ENCODE measurements at places on chromosomes 2 and 18.

DNA sequence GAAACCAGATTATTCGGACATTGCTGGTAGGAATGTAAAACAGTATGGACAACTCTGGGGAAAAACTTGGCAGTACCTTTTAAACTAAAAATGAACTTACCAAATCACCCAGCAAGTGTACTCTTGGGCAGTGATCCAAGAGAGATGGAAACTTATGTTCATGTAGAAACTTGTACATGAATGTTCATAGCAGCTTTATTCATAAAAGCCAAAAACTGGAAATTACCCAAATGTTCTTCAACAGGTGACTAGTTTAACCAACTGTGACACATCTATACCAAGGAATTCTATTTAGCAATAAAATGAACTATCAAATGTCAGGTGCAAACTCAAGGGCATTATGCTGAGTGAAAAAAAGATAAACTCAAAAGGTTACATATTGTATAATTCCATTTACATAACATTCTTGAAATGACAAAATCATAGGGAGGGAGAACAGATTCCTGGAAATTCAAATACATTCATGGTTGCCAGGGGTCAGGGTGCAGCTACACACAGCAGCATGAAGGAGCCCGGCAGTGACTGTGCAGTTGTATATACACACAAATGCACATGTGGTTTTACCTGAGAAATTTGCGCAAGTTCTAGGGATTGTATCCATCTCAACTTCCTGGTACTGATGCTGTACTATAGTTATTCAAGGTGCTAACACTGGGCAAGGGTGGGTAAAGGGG is 3.5 kb upstream of the RNU4ATAC start:
- DNase-seq = no peak

- no peak for DNase-seq
Observed at GRCh38 chr2:180679693-180680092, 300.7 kb upstream of the UBE2E3 start.

GRCh38 chr2:12486205-12487118 is 230.3 kb upstream of the TRIB2 start:
- no peak for DNase-seq

DNA sequence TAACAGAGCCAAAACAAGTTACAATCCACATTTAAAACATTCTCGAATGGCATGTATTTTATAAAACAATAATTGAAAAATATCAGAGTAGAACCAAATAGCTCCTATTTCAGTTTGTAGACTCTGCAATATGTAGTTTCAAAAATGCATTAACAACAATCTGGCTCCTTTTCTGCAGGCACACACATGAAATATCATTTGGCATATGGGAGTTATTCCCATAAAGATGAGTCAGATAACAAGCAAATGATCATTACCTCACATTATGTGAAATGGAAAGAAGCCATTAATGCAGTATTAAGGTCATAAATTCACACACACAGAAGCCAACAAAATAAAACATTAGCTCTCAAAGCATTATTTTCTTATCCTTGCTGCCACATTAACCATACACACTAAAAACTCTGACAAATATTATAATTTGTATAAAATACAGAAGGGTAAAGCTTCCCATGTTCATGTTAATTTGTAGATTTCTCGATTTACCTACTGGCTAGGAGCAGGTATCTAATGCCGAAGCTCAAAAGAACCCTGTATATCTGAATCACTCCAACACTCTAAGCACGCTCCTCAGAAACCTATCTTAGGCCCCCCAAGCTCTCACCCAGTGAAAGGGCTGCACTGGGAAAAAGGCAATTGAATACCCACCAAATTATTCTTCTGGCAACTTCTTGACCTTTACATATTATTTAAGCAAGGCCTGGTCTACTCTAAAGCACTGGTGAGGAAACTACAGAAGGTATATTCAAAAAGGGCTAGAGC is 13.8 kb downstream of the NBAS start:
- DNase-seq = no peak

GRCh38 chr2:168895771-168896170 is 5.3 kb upstream of the G6PC2 start:
- DNase-seq = no peak

DNA sequence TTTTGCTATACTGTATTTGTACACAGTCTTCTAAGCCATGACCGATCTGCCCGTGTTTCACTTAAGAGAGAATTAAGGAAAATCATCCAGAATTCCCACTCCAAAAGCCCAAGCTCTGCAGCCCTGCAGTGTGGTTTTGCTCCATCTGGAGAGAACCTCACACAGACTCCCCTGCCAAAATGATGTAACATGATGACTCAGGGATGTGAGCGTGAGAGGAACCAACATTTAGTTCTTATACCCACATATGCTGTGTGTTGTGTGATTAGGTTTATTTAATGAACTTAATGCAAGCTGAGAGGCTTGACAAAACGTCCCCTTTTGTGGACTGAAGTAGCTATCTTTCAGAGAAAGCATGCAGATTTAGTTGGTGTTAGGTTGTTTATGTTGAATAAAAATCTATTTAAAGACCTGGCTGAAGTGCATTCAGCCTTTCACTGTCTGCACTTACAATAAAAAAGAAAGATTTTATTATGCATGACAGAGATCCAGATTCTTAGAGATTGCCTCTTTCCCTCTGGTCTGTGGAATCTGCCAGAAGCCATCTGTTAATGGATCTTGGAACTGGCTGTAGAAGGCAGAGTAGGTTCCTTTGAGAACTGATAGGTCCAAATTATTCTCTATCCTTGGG is 6.3 kb downstream of the RAB12 start:
- no peak for DNase-seq

GRCh38 chr2:96072746-96073145 is 38.0 kb upstream of the GPAT2 start:
- no peak for DNase-seq

DNA sequence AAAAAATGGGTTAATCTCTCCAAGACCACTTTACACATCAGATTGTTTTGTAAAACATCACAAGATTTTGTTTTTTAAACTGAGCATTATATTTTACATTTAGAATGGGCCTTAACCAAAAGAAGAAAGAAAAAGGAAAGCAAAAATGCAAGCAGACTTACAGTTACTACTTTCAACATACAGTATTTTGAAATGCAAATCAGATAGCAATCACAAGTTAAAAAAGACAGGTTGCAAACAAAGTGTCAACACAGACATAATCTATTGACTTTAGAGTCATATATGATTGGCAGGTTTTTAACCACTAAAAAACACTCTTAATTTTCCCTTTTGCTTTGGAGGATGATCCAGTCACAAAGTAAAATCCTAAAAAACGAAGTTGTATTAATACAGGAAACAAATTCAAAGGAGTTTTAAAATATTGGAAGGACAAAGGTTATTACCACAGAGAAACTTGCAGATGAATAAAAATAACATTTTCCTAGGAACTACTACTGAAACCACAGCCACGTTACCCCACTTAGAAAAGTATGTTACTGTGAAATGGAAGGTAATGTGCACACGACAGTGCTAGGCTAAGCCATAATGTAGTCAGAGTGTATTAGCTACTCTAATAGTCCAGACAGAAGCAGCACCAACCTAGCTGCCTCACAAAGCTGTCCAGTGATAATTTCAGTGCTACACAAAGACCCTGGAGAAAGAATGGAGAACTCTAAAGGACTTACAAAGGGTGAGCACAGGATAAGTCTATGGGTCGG is 22.9 kb downstream of the DARS1 start:
- no peak for DNase-seq

DNA sequence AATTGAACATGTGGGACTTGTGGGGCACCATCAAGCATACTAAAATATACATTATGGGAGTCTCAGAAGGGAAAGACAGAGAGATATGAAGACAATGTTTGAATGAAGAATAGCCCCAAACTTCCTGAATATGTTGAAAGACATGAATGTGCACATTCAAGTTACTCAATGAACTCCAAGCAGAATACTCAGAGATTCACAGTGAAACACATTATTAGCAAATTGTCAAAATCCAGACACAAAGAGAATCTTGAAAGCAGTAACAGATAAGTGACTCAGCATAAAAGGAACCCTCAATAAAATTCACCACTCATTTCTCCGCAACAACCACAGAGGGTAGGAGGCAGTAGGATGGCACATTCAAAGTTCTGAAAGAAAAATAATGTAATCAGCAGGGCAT is 8.8 kb downstream of the C2orf92 start:
- DNase-seq = no peak

- no peak for DNase-seq
Observed at GRCh38 chr2:111119822-111120252, 877 bp upstream of the BCL2L11 start.

DNA sequence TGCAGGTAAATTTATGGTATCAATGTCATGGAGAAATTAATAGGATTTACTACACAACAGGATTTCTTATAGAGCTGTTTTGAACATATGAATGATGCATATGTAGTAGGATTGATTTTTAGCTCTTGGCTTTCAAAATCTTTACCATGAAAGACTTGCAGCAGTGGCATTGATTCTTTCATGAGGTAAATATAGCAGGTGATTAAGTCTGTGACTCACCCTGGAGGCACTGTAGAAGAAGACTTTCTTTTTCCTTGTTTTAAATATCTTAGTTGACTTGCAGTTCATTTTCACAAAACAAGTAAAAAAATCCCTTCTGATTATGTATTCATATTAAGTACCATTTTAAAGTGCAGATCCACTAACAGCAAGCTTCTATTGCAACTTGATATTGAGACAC is 463.0 kb downstream of the FBXO15 start:
- no peak for DNase-seq

DNA sequence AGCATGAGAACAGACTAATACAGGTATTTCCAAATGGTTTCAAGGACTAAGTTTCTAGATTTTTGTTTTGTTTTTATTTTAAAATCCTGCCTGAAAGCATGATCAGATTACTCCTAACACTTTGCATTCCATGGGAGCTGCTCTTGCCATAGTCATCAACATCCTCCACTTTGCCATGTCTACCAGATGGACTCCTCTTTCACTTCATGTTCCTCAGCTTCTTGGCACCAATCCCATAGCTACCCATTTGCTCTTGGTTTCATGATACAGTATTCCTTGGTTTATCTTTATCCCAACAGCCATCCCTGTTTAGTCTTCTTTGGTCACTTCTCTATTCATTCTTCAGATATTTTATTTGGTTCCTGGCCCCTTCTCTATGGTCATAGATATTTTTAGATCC is 154.2 kb upstream of the CCDC195 start:
- DNase-seq = no peak

- DNase-seq = no peak
Observed at GRCh38 chr18:59561612-59562011, 135.6 kb downstream of the CCBE1 start.

- no peak for DNase-seq
Observed at GRCh38 chr2:27496357-27497287, at the start of gene GCKR. Gene GCKR, plus strand, starts transcription at chr2:27496839. Its CDS starts 66 bp downstream, at chr2:27496905.

GRCh38 chr2:239467956-239468490 is 67.2 kb upstream of the HDAC4 start:
- no peak for DNase-seq

DNA sequence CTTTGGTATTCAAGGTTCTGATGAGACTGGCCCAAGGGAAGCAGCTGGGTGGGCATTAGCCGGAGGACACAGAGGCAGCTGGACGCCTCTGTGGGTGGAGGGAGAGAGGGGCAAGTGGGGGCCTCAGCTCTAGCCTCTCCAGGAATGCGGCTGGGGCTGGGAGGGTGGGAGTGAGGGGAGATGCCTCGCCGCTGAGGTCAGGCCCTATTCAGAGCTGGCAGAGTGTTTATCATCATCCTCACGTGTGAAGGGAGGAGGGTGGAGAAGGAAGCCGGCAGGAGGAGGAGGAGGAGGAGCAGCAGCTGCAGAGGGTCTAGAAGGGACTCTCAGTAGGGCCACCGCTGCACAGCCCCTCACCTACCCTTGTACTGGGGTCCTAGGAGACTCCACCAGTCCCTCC is 43.1 kb downstream of the TNS1 start:
- DNase-seq = no peak

DNA sequence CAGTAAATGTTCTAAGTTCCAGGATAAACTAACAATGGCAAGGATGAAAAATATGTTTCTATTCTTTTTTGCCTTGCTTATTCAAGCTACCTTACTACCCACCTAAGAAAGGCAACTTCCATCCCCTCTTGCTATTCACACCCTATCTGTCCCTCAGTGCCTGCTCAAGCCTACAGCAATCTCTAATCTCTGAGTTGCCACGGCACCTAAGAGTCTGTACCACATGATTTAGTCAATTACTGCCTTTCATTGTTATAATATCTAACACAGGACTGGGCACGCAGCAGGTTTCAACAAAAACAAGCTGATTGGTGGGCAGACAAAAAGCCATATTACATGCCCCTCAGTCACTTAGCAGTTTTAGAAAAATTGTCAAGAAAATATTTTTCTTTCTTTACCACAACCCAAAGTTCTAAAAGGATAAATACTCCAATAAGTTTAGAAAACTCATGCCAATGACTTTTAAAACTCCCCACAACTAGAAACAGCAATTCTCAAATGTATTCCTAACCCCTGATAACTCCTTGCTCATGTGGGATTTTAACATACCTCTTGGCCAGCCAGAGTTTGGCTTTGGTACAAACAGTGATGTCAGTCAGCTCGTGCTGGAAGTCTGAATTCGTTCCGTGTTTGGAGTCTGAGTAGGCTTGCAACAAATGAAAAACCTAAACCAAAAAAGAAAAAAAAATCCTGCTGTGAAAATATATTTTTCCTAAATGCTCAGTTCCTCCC is 117.3 kb upstream of the ZFP36L2 start:
- DNase-seq = no peak

GRCh38 chr18:12702221-12703095 is at the start of the genes CEP76 and PSMG2:
Gene CEP76, minus strand, starts transcription at chr18:12702723. Its CDS starts 175 bp downstream, at chr18:12702548.
Gene PSMG2, plus strand, starts transcription at chr18:12703042. Its CDS starts 66 bp downstream, at chr18:12703108.
- peak; percentile 89 for DNase-seq

DNA sequence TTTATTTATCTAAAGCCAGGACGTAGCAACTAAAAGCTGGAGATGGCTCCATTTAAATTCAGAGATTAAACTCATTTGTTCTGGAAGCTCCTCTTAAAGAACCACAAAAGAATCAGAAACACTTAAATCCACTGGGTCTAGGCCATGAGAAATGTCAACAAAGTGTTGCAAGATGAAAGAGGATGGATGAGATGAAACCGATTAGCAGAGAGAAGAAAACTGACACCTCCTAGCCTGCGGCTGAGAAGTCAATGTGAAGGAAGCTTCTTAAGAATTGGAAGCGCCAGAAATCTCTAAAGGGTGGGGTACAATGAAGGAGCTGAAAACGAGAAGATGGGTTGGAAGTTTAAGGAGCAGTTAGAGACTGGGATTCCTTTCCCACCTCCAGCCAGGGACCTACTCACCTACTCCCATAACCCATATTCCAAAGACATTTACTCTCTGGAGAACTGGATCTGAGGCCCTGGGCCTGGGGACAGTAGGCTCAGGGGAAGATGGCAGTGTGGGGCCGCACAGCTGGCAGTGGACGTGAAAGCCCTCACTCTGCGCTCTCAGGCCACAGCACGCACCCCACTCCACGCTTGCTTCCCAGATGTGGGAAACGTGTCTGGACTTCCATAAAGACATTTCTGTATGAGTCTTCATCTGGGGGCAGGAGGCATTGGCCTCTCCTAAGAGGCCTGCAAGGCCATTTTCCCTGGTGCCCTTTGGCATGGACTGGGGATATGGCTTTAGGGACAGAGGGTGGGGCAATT is 188.4 kb downstream of the LOXHD1 start:
- no peak for DNase-seq

- DNase-seq = no peak
Observed at GRCh38 chr2:78817430-78817829, 208.1 kb upstream of the REG3G start.

Data from CD4-positive, alpha-beta T cell treated with Interleukin-17A for 4 hours (primary cell).